Activated T-helper 2 cell treated with anti-CD3 and anti-CD28 coated beads, Interferon-gamma antibody, Interleukin-2, Interleukin-4, amounts not matched to agents 10 μg/mL and 5 μg/mL and 100 μg/mL, durations not matched to agents 14 hours and 24 hours and 36 hours (primary cell): ENCODE measurements at places on chromosomes 7 and 10.

DNA sequence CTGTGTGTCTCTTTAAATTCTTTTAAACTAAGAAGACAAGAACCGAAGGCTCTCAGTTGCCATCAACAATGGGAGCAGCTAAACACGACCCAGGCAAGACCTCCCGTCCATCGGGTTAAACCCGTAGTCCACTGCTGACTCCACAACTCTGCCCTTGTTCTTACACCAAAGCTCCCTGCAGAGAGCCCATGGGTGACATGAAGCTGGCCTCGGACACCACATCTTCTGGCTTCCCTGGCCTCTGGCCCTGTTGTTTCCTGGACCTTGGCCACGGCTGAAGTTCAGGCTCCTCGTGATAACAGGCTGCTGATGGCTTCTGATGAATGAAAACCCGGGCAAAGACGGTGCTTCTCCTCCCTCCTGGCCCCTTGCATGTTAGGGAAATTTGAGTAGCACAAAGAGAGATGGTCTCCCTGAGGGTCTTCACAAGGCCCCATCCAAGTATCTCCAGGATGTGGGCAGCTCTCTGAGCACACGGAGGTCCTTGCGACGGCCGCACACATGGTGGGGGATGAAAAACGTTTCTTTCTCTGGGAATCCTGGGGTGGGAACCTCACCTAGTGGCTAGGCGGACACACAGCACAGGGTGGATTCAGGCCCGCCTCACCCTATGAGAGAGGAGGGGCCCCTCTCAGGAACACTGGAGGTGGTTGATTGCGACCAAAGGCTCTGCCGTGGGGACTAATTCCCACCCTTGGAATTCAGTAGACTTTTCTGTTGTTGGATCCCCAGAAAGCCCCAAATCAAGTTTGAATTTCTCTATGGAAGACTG lies 271.1 kb downstream of the ADARB2 start:
- DNase-seq: no peak

DNA sequence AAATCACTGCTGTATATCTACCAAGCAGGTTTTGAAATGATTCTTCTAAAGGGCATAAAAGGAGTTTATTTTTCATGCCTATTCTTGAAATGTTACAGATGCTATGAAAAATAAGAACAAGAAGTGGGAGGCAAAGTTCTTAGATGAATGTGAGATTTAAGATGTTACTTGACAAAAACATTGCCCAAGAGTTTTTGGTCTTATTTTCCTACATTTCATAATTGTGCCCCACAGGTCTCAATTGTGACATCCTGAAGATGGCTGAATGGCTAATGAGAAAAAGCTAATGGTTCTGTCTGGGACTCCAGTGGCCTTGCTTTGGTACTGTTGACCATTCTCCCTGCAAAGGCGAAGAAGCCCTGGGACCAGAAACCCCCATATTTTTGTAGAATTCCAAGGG lies 43.0 kb upstream of the IFRD1 start:
- no peak for DNase-seq

GRCh38 chr10:115974816-115975430 lies 298.1 kb downstream of the GFRA1 start:
- DNase-seq: no peak

- no peak for DNase-seq
Observed at GRCh38 chr10:121087129-121087528, 236.0 kb downstream of the WDR11 start.

DNA sequence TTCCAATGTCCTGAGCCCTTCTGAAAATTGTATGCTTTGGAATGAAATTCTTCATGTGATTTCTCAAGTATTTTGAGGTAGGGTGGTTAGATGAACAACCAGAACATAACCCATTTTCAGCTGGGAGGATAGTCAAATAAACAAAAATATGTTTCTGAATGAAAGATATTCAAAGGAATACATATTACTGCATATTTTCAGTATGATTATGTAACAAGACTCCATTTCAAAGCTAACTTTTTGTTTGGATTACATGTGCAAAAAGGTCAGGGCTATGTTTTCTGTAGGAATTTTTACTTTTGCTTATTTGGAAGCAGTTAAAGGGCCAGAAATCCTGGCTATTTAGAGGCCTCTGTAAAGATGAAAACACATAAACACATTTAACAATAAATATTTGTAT lies 27.7 kb downstream of the CDK6 start:
- no peak for DNase-seq

- no peak for DNase-seq
Observed at GRCh38 chr10:4670737-4671136, 155.3 kb upstream of the AKR1E2 start.

GRCh38 chr10:125838802-125839575 lies 15.6 kb downstream of the BCCIP start:
- no peak for DNase-seq

- no peak for DNase-seq
Observed at GRCh38 chr7:6165075-6165474, 107.3 kb downstream of the CYTH3 start.
